ENCODE measurements at places on chromosomes 4 and X. TPM values are rescaled to one million over a fixed set of nuclear protein-coding genes. Genes with fewer than 3 reads are reported as not detected.

The CCDC149 gene
- 2.2 TPM for polyA plus RNA-seq

The RTL5 gene
- polyA plus RNA-seq: 4.6 TPM

The GPAT3 gene
- 17.0 TPM for polyA plus RNA-seq

The CLNK gene
- not detected for polyA plus RNA-seq

The F11 gene
- polyA plus RNA-seq: 0.53 TPM

The IL21 gene
- not detected for polyA plus RNA-seq

The CASP6 gene
- 133 TPM for polyA plus RNA-seq

The MMGT1 gene
- polyA plus RNA-seq: 5.1 TPM

The ZXDB gene
- polyA plus RNA-seq: 8.6 TPM

The CENPU gene
- 12.0 TPM for polyA plus RNA-seq

DNA sequence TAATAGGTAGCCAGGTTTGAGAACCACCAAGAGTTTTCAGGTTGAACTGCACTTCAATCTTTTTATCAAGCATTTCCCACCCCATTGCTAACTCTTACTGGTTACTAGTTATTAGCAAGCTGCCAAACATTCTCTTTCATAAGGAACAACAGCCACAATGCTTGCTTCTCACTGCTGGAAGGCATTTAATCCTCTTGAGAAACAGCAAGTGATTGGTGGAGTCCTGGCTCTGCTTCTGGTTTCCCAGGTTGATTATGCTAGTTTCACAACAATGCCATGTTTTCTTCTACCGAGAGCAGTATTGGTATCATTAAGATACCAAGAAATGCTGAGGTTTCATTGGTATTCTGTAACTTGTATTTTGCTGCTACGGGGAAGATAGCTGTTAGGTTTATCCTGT is 32.2 kb upstream of the TXLNG start:
- H3K4me3 ChIP-seq: no peak overlapping the region
- H3K27me3 ChIP-seq: no peaks in the 10 kb centered on the region
- DNase-seq: no peak
- no peaks in the 10 kb centered on the region for H3K4me1 ChIP-seq

- H3K4me3 ChIP-seq: no peak overlapping the region
- no peaks in the 10 kb centered on the region for H3K27me3 ChIP-seq
- DNase-seq: no peak
These were observed 4.9 kb upstream of the CTBP1 start for GRCh38 chr4:1253831-1254230.

GRCh38 chr4:87058356-87059073 is 123.7 kb downstream of the AFF1 start:
- H3K27ac ChIP-seq: no peak overlapping the region
- no peaks in the 10 kb centered on the region for H3K27me3 ChIP-seq
- H3K4me1 ChIP-seq: peaks cover 18% of the 10 kb centered on the region
- peaks cover 21% of the 10 kb centered on the region for H3K36me3 ChIP-seq

DNA sequence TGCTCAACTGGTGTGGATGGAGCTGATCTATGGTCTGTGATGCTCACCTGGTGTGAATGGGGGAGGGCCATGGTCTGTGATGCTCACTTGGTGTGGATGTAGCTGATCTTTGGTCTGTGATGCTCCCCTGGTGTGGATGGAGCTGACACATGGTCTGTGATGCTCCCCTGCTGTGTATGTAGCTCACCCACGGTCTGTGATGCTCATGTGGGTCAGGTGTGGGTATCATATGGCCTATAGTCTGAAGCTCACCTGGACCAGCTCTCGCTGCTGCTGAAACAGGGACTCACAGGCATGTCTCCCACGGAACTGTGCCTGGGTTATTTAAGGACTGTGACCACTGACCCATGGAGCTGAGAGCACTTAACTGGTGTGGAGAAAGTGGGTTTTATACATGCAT is 109.7 kb downstream of the CRLF2 start:
- H3K4me1 ChIP-seq: no peaks in the 10 kb centered on the region
- H3K27ac ChIP-seq: no peak overlapping the region
- no peak for DNase-seq
- no peaks in the 10 kb centered on the region for H3K36me3 ChIP-seq

DNA sequence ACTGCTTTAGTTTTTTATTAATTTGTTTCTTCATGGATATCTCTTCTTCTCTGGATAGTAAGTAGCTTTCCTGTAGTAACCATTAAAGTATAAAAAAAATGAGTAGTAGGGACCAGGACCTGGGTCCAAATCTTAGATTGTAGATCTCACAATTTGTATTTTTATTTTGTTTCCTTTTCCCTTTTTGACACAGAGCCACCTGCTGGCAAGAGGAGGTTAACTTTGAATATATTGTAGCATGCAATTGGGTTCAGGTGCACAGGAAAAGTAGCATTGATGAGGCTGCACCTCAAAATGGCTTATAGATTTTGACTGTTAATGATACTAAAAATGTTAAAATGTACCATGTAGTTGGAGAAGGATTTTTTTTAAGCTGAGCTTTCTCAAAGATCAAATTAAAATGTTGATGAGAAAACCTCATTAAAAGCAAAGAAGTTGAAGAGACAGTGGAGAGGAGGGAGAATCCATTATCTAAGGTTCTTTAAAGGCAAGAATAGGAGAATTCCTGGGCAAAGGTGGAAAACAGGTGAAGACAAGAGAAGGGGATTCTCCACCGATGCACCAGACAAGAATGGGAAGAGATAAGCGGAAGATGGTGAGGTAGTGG is 48.3 kb upstream of the HPGDS start:
- no peak overlapping the region for H3K27ac ChIP-seq
- DNase-seq: peak; percentile 38
- no peaks in the 10 kb centered on the region for H3K4me1 ChIP-seq
- no peaks in the 10 kb centered on the region for H3K36me3 ChIP-seq
- H3K27me3 ChIP-seq: no peaks in the 10 kb centered on the region
- H3K4me3 ChIP-seq: no peak overlapping the region

DNA sequence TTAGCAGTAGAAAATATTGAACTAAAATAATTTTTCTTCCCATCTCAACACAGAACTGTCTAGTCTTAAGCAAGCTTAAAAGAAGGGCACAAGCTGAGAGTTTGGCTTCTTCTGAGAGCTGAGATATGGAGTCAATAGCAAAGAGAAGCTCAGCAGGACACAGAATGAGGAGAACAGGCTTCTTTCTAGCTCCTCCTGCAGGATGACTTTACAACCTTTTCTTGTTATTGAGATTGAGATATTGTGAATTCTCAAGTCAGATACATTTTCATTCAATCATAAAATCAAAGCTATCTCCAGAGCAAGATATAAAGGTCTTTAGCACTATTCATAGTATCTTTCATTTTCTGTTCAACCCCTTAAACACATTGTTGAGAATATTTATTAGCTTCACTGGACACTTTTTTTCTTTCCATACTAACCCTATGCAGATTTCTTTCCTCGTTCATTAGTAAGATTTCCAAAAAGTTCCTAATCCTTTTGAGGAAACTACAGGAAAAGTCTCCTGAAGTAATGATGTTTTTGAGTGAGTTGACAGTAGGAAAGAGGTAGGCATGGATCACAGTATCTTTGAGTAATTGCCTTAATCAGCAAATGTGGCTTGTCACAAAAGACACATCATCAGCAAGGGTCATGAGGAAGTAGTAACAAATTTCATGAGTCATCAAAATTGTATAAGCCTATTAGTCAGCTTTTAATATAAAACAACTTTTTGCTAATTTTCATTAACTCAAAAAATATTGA is 17.8 kb upstream of the CXCL3 start:
- no peaks in the 10 kb centered on the region for H3K27me3 ChIP-seq
- H3K27ac ChIP-seq: no peak overlapping the region
- no peak overlapping the region for H3K4me3 ChIP-seq
- no peaks in the 10 kb centered on the region for H3K36me3 ChIP-seq
- no peak for DNase-seq

GRCh38 chrX:150375243-150375770 is 12.2 kb downstream of the MAMLD1 start:
- H3K4me3 ChIP-seq: no peak overlapping the region
- DNase-seq: no peak
- no peak overlapping the region for H3K27ac ChIP-seq
- H3K27me3 ChIP-seq: no peaks in the 10 kb centered on the region
- H3K4me1 ChIP-seq: no peaks in the 10 kb centered on the region

DNA sequence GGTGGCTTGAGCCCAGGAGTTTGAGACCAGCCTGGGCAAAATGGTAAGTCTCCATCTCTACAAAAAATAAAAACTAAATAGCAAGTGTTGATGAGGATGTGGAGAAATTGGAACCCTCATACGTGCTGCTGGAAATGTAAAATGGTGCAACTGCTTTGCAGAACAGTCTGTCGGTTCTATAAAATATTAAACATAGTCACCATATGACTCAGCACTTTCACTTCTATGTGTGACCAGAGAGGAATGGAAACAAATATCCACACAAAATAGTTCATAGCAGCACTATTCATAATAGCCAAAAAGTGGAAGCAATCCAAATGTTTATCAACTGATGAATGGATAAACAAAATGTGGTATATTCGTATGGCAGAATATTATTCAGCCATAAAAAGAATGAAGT is 60.8 kb upstream of the FMR1 start:
- no peaks in the 10 kb centered on the region for H3K36me3 ChIP-seq
- H3K27ac ChIP-seq: no peak overlapping the region
- no peaks in the 10 kb centered on the region for H3K27me3 ChIP-seq
- H3K4me3 ChIP-seq: no peak overlapping the region

- no peaks in the 10 kb centered on the region for H3K36me3 ChIP-seq
- H3K4me1 ChIP-seq: no peaks in the 10 kb centered on the region
- no peak overlapping the region for H3K4me3 ChIP-seq
- H3K27ac ChIP-seq: no peak overlapping the region
- no peaks in the 10 kb centered on the region for H3K27me3 ChIP-seq
- no peak for DNase-seq
These were observed 261.8 kb downstream of the KCTD8 start for GRCh38 chr4:44186850-44187246.

- DNase-seq: no peak
- H3K4me3 ChIP-seq: no peak overlapping the region
- no peaks in the 10 kb centered on the region for H3K27me3 ChIP-seq
- no peak overlapping the region for H3K27ac ChIP-seq
- H3K4me1 ChIP-seq: no peaks in the 10 kb centered on the region
These were observed 85.2 kb downstream of the ACOX3 start for GRCh38 chr4:8355306-8355705.

DNA sequence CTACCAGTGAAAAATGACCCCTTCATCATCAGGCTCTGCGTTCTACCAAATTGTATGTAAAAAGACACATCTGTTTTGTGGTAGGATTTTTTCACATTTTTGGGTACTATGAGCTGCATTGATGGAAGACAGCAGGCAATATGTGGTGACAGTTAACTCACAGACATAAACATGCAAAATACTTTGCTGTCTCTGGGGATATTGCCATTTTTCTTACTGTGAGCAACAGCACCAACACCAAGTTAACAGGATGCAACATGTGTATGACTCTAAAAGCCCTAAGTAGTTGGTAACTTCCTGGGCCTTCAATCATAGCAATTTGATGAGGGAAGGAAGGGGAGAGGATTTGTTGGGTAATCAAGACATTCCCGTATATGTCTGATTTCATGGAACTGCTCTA is 56.4 kb upstream of the DRP2 start:
- H3K27ac ChIP-seq: no peak overlapping the region
- no peaks in the 10 kb centered on the region for H3K4me1 ChIP-seq

DNA sequence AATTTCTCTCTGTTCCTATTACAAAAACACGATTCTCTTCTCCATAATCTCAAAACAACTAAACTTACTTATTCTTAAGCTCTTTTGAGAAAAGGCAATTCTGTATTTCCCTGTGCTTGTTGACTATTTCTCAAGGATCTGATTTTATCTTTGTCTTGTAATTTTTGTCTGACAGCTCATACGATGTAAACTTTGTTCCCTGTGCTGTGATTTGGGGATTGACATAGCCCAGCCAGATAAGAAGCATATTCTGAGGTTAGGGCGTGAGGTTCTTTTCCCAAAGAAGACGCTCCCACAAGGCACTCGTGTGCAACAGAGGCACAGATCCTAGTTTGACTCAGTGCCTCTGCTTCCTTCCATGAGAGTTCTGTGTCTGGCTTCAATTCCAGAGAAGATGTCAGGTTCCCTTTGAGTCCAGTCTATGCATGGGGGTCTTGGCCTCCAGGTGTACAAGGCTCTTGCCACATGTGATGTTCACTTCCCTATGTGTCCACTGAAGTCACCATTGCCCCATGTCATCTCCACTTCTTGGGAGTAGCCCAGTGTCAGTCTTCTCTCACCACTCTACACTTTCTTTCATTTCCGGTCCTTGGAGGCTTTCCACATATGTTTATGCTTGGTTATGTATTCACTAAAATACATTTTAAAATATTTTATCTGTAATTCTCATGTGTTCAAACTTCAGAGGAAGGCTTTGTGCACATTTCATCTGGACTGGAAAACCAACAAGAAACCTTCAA is 94.8 kb downstream of the MID1 start:
- H3K4me1 ChIP-seq: no peaks in the 10 kb centered on the region
- no peak for DNase-seq
- no peak overlapping the region for H3K4me3 ChIP-seq
- no peaks in the 10 kb centered on the region for H3K27me3 ChIP-seq
- no peaks in the 10 kb centered on the region for H3K36me3 ChIP-seq

DNA sequence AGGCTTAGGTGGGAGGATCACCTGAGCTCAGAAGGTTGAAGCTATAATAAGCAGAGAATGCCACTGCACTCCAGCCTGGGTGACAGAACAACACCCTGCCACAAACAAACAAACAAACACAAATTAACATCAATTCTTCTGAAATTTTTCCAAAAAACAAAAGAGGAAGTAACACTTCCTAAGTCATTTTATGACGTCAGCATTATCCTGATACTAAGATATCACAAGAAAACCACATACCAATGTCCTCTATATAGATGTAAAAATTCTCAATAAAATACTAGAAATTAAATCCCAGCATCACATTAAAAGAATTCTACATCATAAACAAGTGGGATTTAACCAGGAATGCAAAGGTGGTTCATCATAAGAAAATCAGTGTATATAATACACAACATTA is 64.4 kb upstream of the STK26 start:
- H3K36me3 ChIP-seq: no peaks in the 10 kb centered on the region
- H3K4me1 ChIP-seq: no peaks in the 10 kb centered on the region
- no peak for DNase-seq
- H3K4me3 ChIP-seq: no peak overlapping the region
- H3K27me3 ChIP-seq: no peaks in the 10 kb centered on the region

DNA sequence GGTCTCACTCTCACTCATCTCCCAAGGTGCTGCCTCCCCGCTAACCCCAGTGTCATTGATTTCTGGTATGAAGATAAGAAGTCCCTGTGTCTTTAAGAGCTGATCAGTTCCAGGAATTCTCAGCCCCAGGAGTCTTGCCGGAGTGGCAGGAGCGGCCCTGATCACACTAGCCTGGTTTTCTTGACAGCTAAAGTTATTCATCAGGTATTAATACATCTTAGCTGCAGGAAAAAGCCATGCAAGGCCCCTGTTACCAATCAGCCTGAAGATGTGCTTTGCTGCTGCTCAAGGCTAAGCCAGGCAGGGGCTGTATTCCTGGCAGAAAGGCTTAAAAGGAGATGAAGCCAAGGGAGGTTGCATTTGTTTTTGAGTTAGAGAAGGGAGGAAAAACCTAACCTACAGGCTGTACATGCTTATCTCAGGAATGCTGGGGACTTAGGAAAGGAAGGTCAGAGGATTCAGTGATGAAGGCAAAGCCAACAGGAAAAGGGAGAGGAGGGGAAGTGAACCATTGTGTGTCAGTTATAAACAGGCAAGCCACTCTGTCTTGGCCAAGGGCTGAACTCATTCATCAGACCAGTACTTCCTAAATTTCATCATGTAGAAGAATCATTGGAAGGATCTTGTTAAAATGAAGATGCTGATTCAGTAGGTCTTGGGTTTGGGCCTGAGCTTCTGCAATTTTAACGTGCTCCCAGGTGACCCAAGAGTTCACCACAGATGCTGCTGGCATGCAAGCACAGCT is 8.6 kb downstream of the SRPX start:
- no peak for DNase-seq
- H3K27me3 ChIP-seq: no peaks in the 10 kb centered on the region
- no peak overlapping the region for H3K4me3 ChIP-seq
